ENCODE measurements at places on chromosomes 1 and 21.

GRCh38 chr1:32892368-32893197 lies 6.3 kb downstream of the HPCA start:
- DNase-seq, result no peak

GRCh38 chr1:229141271-229141670 lies 129.6 kb upstream of the RAB4A start:
- no peak for DNase-seq

- DNase-seq, result no peak
Measured at GRCh38 chr21:20998886-20999285, 677 bp downstream of the NCAM2 start.

DNA sequence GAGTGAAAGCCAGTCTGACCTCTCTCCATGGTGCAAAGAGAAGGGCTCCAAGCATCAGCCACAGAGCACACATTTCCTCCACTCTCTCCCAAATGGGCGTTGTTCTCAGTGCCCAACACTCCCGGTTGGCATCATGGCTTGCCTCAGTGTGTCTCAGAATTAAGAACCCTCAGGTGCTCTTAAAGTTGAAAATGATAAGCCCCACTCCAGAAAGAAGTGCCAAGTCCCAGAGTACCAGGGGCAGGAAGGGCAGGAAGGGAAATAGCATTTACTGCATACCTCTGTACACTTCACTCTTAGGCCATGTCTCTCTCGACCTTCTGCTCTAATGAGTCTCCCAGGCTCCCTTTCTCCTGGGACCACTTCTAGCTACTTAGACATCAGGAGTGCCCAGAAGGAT lies 15.2 kb upstream of the ARHGEF2 start:
- DNase-seq, result no peak

DNA sequence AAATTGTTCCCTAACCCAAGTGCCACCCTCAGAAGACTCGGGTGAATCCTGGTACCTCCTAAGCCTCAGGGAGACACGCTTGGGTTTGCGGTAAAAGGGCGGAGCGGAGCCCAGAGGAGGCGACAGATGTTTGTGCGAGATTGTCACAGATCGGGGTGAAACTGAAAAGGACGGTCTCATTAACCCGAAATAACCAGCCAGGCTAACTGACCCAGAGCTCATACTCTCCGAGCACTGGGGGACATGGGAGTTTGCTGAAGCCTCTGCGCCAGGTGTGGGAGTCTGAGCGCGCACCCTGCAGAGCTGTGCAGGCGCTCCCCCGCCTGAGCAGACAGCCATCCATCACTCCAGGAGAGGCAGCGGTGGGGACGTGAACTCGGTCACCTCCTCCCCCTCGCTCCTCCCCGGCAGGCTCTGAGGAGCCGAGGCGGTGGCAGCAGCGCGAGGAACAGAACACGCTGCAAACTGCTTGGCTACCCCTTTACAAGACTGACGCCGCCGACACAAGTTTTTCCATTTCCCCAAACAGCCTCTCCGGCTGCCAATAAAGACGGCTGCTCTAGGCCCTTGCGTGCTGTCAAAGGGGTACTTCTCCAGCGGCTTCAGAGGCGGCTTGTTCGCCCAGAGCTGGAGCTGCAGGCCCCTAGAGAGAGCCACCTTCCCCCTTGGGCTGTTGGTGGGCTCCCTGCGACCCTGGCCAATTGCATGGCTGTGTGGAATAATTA lies 43.5 kb downstream of the RRAGC start:
- no peak for DNase-seq

Measured in stimulated activated CD8-positive, alpha-beta memory T cell treated with anti-CD3 and anti-CD28 coated beads, Interleukin-4, amount 100 ng/mL, for 4 hours (primary cell).